ENCODE measurements at places on chromosomes 16 and 17.

- H3K27me3 ChIP-seq: no peaks in the 10 kb centered on the region
- H3K27ac ChIP-seq: peak overlapping the region; percentile 92
- DNase-seq: no peak
- H3K4me3 ChIP-seq: peak overlapping the region; percentile 27
- peaks cover 22% of the 10 kb centered on the region for H3K36me3 ChIP-seq
- peaks cover 29% of the 10 kb centered on the region for H3K4me1 ChIP-seq
These were observed 207.4 kb downstream of the RPTOR start for GRCh38 chr17:80751946-80752581.

DNA sequence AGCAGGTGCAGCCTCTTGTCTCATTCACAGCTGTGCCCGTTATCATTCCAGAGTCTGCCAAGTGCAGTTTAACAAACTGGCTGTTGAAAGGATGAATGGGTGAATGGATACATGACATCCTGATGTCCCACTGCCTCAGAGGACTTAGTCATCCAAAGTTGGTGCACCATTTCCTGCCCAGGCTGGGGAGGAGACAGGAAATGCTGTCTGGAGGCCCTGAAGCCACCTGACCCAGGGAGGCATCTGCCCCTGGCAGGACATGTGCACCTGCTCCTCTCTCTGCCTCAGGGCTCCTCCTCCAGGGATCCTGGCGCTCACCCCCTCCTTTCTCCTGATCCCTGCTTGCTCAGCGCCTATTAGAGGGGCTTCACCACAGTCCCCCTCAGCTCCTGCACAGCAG lies 1.8 kb upstream of the CD300C start:
- H3K27ac ChIP-seq: no peak overlapping the region
- DNase-seq: no peak
- H3K4me1 ChIP-seq: no peaks in the 10 kb centered on the region
- peaks cover 18% of the 10 kb centered on the region for H3K27me3 ChIP-seq
- H3K36me3 ChIP-seq: no peaks in the 10 kb centered on the region

GRCh38 chr17:74736513-74737298 lies at the start of gene RAB37:
TSS of gene RAB37 (plus strand) at chr17:74737256. CDS start at chr17:74737273, 17 bp downstream.
- H3K4me3 ChIP-seq: peak within 1 kb of the TSS; percentile 55
- DNase-seq: no peak
- H3K4me1 ChIP-seq: peaks cover 15% of the 10 kb centered on the region
- peaks cover 35% of the 10 kb centered on the region for H3K27me3 ChIP-seq
- H3K27ac ChIP-seq: no peak within 1 kb of the TSS
- no peaks in the 10 kb centered on the region for H3K36me3 ChIP-seq

DNA sequence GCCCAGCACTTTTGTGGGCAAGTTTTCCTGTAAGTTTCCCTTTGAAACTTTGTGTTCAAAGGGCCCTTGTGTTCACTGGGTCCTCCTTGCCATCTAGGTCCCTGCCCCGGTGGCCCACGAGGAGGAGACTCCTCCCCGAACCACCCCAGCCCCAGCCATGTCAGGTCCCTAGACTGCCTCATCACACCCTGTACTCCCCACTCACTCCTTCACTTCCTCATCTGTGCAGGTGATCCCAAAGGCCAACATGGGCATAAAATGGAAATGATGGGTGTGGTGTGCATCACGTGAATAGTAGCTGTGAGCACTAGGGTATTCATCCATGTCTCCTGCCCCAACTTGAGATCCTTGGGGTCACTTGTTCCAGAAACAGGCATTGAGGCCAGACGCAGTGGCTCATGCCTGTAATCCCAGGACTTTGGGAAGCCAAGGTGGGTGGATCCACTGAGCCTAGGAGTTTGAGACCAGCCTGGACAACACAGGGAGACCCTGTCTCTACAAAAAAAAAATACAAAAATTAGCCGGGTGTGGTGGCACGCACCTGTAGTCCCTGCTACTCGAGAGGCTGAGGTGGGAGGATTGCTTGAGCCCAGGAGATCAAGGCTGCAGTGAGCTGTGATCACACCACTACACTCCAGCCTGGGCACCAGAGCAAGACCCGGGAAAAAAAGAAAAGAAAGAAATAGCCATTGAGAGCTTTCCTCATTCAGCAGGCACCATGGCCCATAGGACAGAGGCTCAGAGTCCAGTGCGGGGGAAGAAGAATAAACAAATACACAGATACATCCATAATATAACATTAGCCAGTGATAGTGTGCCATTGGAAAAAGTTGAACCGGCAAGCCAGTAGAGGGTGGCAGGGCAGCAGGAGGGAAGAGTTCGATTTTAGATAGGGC lies 74.5 kb downstream of the KATNIP start:
- peak overlapping the region; percentile 62 for H3K27ac ChIP-seq
- peaks cover 71% of the 10 kb centered on the region for H3K4me1 ChIP-seq
- no peak for DNase-seq

DNA sequence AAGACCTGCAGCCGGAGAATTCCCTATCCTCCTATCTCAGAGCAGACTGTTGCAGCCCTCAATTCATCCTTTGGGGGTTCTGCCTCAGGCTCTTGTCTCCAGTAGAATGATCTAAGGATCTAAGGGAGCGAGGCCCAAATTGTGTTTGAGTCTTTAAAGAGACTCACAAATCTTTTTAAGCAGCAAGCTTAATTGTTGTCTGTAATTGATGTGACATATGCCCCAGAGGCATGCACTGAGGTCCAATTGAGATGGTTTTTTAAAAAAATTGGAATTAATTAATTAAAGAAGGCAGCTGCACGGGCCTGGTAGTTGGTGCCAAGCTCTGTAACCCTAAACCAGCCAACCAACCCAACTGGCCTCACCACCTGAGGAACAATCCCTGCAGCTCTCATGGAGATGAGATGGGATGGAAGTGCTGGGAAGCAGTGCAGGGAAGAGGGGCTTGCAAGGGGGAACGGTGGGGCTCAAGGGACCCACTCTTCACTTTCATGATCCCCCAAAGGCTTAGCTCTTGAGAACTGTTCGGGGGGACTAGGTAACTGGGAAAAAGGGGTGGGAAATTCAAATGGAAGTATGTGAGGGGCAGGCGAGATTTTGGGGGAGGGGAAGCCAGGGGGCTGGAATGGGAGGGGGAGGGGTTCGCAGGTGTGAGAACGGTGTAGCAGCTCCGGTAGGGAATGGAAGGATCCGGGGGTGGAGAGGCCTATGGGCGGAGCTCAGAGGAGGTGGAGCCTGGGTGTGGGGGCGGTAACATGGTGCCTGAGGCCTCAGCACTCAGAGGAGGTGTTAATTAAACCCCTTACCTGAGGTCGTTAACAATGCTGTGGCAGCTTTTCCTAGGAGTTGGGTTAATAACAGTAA lies 9.2 kb upstream of the ZNF652 start:
- peaks cover 1% of the 10 kb centered on the region for H3K27me3 ChIP-seq
- H3K36me3 ChIP-seq: no peaks in the 10 kb centered on the region
- no peak overlapping the region for H3K27ac ChIP-seq
- H3K4me3 ChIP-seq: no peak overlapping the region
- peaks cover 13% of the 10 kb centered on the region for H3K4me1 ChIP-seq

DNA sequence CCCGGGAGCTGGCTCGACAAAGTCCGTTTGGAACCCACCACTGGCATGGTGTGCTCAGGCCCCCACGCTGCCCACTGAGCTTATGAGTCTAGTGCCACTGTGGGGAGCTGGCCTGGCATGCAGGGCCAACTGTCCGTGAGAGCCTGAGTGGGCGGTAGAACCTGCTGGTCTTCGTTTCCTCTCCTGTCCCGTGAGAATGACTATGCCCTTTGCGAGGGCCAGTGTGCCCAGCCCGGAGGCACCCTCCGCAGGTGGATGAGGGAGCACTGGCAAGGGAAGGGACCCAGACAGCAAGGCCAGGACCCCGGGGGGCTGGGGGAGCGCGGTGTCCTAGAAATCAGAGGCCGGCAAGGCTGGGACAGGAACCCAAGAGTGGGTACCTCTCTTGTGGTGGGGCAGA lies 3.2 kb downstream of the BAIAP3 start:
- H3K27ac ChIP-seq: no peak overlapping the region
- H3K36me3 ChIP-seq: no peaks in the 10 kb centered on the region
- H3K4me3 ChIP-seq: no peak overlapping the region
- peaks cover 60% of the 10 kb centered on the region for H3K27me3 ChIP-seq
- DNase-seq: no peak

- no peaks in the 10 kb centered on the region for H3K27me3 ChIP-seq
- DNase-seq: no peak
- H3K27ac ChIP-seq: peak overlapping the region; percentile 60
These were observed 2.2 kb downstream of the TIMP2 start for GRCh38 chr17:78922816-78923498.

DNA sequence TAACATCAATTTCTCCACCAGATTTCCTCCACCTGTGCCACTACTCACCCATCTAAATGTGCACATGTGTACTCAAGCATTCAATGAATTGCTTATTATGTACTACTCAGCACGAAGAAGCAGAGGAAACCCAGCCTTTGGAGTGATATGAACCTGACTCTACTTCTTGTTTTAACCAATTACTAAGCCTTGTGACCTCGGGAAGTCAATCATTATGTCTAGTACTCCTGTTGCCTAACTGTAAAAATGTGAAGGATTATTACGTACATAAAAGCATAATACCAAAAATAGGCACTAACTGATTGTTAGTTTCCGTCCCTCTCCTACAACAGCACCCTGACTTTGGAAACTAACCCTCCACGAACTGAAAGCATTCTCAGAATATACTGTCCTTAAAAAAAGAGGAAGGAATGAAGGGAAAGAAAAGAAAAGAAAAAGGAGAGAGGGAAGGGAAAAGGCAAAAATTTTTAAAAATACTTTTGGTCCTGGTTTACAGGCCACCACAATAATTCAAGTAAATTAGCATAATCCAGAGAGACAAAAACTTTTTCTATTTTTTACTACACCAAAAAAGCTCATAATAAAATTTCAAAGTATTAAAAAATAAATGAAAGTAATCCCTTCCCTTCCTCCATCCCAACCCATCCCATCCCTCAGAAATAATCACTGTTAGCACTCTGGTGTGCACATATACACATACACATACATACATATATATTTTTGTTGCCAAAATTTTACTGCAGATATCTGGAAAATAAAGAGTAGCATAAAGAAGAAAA lies 53.6 kb downstream of the KANSL1 start:
- peaks cover 13% of the 10 kb centered on the region for H3K36me3 ChIP-seq
- H3K4me3 ChIP-seq: no peak overlapping the region
- DNase-seq: no peak
- peak overlapping the region; percentile 51 for H3K27ac ChIP-seq
- no peaks in the 10 kb centered on the region for H3K27me3 ChIP-seq

- H3K4me3 ChIP-seq: no peak overlapping the region
- no peak overlapping the region for H3K27ac ChIP-seq
- H3K36me3 ChIP-seq: peaks cover 10% of the 10 kb centered on the region
- DNase-seq: no peak
These were observed 196.9 kb downstream of the SPECC1 start for GRCh38 chr17:20206068-20206467.

DNA sequence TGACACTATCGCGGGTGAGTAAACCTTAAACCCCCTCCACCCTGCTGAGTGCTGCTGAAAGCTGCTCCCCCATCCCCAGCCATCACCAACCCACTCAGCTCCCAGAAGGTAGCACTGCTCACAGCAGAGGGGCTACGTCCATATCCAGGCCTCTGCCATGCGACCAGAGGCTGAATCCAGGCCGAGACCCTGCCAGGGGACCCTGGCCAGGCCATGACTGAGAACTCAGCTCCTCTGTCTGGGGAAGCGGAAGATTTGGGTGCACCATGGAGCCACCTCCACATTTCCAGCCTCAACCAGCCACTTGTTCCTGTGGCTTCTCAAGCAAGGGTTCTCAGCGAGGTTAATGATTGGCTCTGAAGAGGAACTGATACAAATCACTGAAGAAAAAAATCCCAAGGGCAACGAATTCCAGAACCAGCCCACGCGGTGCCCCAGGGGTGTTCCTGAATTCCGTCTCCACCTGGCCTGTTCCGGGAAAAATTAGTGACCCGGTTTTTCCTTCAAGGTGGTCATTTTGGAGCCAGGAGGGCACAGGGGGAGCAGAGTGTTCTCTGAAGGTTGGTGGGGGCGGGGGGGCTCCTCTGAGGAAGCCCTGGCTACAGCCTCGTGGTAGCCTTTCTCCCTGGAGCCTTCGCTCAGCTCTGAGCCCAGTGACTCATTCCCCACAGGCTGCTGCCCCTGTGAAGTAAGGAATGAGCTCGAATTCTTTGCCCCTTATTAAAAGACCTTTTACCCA lies 9.3 kb upstream of the SLC16A5 start:
- no peaks in the 10 kb centered on the region for H3K27me3 ChIP-seq
- no peak overlapping the region for H3K4me3 ChIP-seq
- peak overlapping the region; percentile 73 for H3K27ac ChIP-seq

DNA sequence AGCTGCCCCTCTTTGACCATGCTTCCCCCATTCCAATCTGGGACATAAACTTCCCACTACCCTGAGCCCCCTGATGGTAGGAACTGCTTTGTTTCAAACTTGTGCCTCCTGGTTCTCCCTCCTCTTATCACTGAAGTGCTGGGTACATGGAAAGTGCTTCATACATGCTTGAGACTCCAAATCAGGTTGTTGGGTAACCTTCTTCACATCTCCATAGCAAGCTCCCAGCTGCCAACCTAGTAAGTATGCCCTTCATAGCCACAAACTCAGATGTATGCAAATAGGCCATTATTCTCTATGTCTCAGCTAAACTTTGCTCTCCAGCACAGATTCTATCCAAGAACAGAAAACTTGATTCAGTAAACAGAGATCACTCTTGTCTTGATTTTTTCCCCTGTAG lies 310.6 kb upstream of the IRX3 start:
- peaks cover 7% of the 10 kb centered on the region for H3K4me1 ChIP-seq
- no peak overlapping the region for H3K4me3 ChIP-seq
- H3K27me3 ChIP-seq: peaks cover 36% of the 10 kb centered on the region
- no peak overlapping the region for H3K27ac ChIP-seq
- DNase-seq: no peak

DNA sequence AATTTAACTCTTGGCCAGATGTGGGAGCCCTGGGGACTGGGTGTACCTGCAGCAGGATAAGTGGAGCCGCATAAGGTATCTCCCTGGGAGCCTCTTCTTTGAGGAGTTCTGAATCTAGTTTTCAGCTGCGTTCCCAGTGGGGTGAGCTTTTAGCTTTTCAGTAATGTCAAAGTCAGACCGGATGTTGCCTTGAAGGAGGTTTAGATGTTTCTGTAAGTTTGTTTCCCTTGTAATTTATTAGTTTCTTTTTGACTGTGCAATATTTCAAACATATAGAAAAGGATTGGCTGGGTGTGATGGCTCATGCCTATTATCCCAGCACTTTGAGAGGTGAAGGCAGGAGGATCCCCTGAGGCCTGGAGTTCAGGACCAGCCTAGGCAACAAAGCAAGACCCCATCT lies 98.6 kb upstream of the EEF2KMT start:
- H3K4me3 ChIP-seq: no peak overlapping the region
- no peak for DNase-seq
- no peaks in the 10 kb centered on the region for H3K36me3 ChIP-seq
- peaks cover 24% of the 10 kb centered on the region for H3K27me3 ChIP-seq

- H3K4me1 ChIP-seq: peaks cover 36% of the 10 kb centered on the region
- DNase-seq: no peak
- peaks cover 7% of the 10 kb centered on the region for H3K27me3 ChIP-seq
- H3K4me3 ChIP-seq: no peak overlapping the region
These were observed 148.1 kb upstream of the HS3ST3A1 start for GRCh38 chr17:13749891-13750235.

- H3K4me1 ChIP-seq: peaks cover 9% of the 10 kb centered on the region
- H3K36me3 ChIP-seq: peaks cover 14% of the 10 kb centered on the region
- H3K27me3 ChIP-seq: no peaks in the 10 kb centered on the region
- H3K4me3 ChIP-seq: no peak overlapping the region
- no peak for DNase-seq
These were observed 69.0 kb upstream of the PLCG2 start for GRCh38 chr16:81710044-81710443.

GRCh38 chr16:82751020-82751419 lies 124.3 kb downstream of the CDH13 start:
- H3K27ac ChIP-seq: no peak overlapping the region
- no peaks in the 10 kb centered on the region for H3K36me3 ChIP-seq
- DNase-seq: no peak
- H3K27me3 ChIP-seq: peaks cover 13% of the 10 kb centered on the region
- H3K4me3 ChIP-seq: no peak overlapping the region
- no peaks in the 10 kb centered on the region for H3K4me1 ChIP-seq
